Activated CD8-positive, alpha-beta memory T cell treated with anti-CD3 and anti-CD28 coated beads, Interleukin-2, amount 50 U/mL, for 48 hours (primary cell): ENCODE measurements at places on chromosomes 11 and 22.

DNA sequence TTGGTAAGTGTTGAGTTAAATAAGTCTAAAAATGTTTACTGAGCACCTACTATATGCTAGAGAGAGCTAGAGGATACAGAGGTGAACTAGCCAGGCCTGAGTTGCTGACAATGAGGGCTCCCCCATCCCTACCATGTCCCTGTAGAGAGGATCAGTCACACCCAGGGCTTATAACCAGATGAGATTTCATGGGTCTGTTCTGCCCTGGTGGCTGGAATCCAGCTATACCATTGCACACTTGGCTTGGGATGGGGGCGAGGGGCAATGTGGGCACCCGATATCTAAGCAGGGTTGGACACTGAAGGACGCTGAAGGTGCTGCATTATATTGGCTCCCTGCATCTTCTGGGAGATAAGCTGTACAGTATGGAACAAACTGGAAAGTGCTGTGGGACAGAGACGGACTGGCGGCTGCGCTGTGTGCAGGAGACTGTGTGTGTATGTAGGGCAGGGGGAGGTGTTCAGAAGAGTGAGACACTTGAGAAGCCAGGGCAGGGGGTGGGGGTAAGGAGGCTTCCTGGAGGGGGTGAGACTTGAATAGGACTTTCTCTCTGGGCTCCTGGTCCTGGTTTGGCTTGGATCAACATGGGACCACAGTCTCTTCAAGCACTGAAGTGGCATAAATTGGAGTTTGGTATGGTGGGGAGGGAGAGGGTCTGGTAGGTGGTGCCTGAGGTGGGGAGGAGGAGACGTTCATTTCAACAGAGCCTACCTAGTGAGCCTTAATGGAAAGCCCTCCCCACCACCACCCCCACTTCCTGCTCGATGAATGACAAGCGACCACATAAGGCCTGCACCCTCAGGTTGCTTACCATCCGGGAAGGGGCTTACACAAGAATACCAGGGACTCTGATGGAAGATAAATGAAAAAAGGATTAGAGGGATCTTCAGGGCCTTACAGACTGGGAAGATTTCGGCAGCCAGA lies 1.8 kb downstream of the CD82 start:
- no peak for DNase-seq

DNA sequence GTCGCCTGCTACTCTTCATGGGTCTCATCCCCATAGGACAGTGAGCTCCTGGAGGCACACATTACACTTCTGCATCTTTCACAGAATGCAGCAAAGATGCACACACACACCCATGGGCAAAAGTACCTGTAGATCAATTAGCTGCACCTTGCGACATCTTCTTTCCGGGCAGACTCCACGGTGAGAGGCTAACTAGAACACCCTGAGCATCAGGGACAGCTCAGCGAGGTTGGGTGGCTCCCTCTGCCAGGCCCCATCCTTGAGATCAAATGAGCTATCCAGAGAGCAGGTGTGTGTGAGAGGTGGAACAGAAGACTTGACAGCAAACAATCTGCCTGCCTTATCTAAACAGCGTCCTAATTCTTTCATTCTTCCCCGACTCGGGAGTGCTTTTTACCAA lies 96.1 kb upstream of the BID start:
- DNase-seq = no peak

DNA sequence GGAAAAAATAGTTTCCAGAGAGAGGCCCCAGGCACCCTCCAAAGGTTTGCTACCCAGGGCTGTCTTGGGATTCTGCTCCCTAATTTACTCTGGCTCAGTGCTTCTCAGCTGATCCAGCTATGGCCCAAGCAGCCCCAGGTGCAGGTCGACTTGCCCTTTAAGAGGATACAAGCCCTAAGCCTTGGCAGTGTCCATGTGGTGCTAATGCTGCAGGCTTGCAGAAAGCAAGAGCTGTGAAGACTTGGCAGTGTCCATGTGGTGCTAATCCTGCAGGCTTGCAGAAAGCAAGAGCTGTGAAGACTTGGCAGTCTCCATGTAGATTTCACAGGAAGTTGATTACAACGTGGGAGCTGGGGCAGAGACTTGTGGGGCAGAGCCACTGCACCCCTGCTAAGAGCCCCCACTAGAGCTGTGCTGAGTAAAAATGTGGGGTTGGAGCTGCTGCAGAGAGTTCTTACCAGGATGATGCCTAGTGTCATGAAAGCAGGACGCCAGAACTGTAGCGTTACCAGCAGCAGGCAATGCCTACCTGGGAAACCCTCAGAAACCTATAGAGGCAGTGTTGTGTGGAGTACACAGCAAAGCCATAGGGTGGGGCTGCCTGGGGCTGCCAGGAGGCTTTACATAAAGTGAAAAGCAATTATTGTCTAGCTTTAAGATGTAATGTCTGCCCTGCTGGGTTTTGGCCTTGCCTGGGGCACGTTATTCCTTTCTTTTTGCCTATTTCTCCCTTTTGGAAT lies 16.1 kb upstream of the OR52K1 start:
- no peak for DNase-seq

DNA sequence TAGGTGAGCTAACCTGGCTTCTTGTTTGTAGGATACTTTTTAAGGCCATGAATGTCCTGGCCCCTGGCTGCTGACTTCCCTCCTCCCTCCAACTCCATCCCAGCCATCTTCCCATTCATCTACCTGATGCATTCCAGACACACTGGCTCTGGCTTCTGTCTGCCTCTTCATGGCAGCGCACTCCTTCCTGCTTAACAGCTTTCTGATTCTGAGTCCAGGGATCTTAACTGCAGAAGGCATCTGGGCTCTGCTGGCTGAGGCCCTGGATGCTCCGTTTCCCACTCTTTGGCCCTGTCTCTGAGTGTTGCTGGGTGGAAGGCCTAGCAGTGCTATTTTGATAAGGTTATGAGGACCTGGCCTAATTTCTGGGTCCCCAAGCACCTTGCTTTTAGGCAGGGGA lies 1.8 kb upstream of the THY1 start:
- DNase-seq = no peak

- no peak for DNase-seq
Measured at GRCh38 chr22:19805821-19806212, 45.2 kb downstream of the TBX1 start.

GRCh38 chr22:47449508-47450270 lies 687.2 kb downstream of the TBC1D22A start:
- DNase-seq = no peak

GRCh38 chr11:61860054-61860903 lies 31.1 kb downstream of the FADS3 start:
- no peak for DNase-seq

- DNase-seq = no peak
Measured at GRCh38 chr11:33695051-33695566, 5.5 kb downstream of the C11orf91 start.

DNA sequence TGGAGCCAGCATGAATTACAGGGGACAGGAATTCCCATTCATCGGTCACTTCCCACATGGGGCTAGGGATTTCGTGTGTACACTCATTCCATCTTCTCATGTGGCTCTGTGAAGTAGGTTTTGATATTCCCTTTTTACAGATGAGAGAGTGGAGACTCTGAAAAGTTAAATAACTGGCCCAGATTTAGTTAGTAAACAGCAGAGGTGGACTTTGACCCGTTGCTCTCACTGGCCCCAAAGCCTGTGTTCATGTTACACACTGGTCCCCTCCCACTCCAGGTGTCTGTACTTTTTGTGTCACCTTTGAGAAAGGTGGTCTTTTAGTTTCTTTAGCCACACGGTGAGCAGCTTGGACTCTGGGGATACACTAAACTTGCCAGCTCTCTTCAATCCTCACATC lies 108.5 kb downstream of the MICAL2 start:
- no peak for DNase-seq

GRCh38 chr11:66886671-66887221 lies 29.9 kb downstream of the LRFN4 start:
- DNase-seq = no peak

DNA sequence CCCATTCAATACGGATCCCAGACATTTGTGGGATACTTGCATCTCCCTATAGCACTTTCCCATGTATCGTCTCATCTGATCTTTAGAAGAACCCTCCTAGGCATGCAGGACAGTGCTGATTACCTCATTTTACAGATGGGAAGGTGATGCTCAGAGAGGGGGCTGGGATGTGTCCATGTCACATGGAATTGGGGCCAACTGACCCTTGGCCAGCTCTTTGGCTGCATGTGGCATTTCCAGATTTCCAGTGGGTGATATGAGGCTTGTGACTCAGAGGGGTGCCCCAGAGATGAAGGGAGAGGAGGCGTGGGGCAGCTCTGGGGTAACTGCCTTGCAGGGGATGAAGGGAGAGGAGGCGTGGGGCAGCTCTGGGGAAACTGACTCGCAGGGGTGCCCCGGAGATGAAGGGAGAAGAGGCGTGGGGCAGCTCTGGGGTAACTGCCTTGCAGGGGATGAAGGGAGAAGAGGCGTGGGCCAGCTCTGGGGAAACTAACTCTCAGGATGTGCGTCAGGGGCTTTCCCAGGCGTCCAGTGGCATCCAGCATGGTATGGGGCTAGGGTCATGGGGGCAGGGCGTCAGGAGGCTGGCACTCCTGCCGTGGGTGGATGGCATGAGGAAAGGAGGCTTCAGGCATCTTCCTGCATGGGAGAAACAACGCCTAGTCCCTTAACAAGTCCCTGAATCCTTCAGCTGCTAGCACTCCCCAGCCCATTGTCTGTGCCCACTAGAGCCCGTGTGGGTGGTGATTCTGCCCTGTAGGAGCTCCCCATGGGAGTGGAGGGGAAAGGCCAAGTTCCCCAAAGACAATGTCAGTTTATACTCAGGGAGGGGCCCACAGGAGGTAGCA lies 11.9 kb upstream of the CERK start:
- no peak for DNase-seq
